Dermis blood vessel endothelial cell (primary cell): ENCODE measurements at places on chromosomes 13 and 19. TPM values are rescaled to one million over a fixed set of nuclear protein-coding genes. Genes with fewer than 3 reads are reported as not detected.

DNA sequence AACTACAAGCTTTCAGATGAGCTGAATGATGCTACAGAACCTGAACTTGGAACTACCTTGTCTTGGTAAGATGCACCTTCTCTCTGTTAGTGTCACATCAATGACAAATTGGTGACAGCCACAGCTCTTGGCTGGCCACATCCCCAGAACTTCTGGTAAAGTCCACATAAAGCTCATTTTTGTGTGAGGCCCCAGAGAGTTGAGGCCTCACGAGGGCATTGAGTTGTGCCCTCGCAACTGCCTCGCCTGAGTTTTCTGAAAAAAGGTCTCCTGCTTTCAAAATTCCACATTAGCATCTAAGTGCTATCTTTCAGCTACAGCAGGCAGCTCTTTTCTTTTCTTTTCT lies 42.6 kb downstream of the MRPL57 start:
- DNase-seq, result no peak

The ZNF723 gene
- not detected in 2 replicates for total RNA-seq

DNA sequence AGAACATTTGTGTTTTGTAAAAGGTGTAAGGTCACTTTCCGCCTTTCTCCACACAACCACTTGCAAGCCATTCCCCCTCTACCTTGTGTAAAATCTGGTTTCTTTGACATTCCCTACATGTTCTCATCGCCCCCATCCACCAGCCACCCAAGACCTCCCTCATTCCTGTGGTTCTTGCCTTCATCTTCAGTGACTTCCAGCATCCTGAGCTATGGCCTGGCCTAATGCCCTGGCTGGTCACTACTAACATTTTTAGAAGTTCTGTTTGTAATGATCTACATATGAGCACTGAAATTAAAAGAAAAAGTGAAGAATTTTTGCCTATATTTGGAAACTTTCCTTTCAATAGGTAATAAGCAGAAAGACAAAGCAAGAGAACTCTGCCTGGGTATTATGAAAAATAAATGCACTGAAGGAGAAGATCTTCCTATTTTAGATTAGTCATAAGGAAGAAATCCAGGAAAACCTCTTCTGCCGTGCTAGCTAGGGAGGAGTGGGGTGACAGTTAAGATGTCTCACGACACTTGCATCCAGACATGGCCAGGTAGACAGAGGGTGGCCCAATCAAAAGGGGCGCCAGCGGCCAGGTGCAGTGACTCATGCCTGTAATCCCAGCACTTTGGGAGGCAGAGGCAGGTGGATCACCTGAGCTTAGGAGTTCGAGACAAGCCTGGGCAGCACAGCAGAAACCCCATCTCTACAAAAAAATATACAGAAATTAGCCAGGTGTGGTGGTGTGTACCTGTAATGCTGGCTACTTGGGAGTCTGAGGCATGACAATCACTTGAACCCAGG lies 28.1 kb upstream of the MPHOSPH8 start:
- no peak for DNase-seq

DNA sequence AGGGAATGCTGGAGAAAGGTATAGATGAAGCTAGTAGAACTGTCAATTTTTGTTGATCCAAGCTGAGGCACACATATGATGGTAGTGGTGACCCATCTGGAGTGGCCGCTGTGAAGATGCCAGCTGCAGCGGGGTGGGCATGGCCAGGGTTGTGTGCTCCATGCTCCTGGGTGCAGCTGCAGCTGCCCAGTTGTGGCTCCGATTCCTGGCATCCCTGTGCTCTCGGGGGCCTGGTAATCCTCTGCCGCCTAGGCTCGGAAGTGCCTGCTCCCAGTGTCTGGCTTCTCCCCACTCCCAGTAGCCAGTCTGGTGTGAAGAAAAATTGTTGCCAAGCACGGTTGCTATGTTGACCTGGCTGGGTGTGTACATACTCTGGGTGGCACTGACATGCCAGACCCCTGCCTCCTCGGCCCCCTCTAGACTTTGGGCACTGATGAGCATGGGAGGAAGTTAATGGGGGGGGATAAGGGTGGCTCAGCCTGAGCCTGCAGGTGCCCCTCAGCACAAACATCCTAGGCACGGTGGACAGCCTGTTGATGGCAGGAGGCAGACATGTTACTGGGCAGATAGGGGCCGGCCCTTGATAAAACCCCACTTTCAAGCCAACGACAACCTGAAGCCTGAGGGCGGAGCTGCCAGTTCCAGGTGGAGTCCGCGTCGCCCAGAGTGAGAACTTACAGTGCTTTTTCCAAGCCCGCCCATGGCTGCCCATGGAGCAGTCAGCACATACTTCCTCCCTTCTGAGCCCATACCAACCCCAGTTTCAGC lies 1400.7 kb downstream of the PCDH9 start:
- no peak for DNase-seq

DNA sequence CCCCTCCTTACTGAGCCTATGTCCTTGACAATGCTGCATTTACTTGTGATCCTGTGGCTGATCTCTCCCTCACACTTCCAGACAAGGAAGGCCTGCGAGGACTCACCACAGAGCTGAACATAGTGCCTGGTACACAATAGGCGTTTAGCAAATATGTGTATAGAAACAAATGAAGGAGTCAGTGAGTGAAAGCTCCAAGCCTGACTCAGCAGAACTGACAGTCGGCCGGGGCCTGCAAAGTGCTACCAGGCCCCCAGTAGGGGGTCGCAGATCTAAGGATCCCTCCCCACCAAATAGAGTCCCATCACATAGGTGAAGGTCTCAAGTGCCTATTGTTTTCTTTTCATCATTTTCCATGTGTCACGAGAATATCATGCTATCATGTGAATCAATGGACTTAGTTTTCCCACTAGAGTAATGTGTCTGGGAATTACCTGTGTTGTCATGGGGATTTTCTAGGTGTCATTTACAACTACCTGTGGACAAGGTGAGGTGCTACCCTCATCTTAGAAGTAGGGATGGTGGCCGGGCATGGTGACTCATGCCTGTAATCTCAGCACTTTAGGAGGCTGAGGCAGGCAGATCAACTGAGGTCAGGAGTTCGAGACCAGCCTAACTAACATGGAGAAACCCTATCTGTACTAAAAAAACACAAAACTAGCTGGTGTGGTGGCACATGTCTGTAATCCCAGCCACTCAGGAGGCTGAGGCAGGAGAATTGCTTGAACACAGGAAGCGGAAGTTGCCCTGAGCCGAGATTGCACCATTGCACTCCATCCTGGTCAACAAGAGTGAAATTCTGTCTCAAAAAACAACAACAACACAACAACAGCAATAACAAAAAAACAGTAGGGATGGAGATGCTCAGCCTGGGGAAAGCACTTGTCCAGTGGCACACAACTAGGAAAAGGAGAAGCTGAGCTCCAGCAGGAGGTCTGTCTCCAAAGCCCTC lies 50.3 kb upstream of the CYP2A7 start:
- DNase-seq, result no peak

The CCDC97 gene
- 7.5 and 13.2 TPM in 2 replicates for total RNA-seq

The WASF3 gene
- total RNA-seq, result 19.4 and 35.9 TPM in 2 replicates

The ICAM1 gene
- 21.3 and 59.7 TPM in 2 replicates for total RNA-seq

The CGB8 gene
- total RNA-seq, result not detected in 2 replicates

DNA sequence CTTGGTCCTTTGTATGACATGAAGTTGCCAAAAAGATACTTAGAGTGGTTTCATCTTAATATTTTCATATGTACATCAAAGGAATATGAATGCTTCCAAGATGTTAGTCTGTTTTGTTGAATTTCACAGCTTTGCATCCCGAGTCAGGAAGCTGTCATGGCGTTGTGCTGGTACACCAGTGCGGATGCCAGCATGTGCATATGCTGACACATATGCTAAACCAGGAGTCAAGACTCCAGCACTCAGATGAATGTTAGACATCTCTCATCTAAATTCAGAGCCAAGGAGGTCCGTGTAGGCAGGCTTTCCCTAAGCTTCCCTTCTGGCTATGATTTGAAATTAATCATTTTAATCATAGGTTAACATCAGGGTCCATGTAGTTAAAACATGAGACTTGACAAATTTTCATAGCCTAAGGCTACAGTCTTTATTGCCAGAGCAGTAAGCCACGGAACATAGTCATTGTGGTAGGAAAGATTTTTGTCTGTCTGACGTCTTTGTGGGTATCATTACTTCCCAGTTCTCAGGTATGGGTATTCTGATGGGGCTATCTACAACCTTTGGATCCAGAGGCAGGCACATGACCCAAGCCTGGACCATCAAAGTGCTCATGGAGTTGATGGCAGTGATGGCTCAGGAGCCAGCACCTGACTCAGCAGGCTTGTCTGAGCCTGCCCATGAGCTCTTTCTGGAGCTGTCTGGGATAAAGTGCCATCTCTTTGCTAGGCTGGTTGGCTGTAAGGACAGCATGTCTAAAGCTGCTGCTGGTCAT lies 246.1 kb downstream of the KCNRG start:
- DNase-seq, result no peak

The TMPRSS9 gene
- under 0.01 and 0.14 TPM in 2 replicates for total RNA-seq

- DNase-seq, result no peak
Observed at GRCh38 chr13:52842441-52842840, 6.0 kb downstream of the PCDH8 start.

The OR1M1 gene
- not detected in 2 replicates for total RNA-seq
